ENCODE measurements at places on chromosomes 1 and 21. TPM values are rescaled to one million over a fixed set of nuclear protein-coding genes. Genes with fewer than 3 reads are reported as not detected.

ARHGAP30 gene
- 26.0 TPM for total RNA-seq

DYNLT5 gene
- 1.7 TPM for total RNA-seq

IFI44L gene
- 25.6 TPM for total RNA-seq

DNA sequence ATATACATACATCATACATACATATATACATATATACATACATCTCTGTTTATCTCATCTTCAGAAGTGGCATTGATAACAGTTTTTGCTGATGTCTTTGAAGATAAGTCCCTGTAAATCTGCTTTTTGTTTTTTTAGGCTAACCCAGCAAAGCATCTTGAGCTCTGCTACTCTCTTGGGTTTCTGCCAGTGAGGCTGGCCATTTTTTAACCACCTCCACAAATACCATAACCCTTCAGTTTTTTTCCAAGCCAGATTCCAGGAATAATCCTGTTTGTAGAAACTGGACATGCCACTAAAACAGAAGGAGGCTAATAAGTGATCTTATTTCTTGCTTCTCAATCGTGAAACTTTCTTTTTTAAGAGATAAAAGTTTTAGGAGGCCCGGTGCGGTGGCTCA is 21.6 kb downstream of the SDHC start:
- no peak for DNase-seq

GRCh38 chr1:53811414-53811851 is 26.7 kb downstream of the NDC1 start:
- DNase-seq, result no peak

DNA sequence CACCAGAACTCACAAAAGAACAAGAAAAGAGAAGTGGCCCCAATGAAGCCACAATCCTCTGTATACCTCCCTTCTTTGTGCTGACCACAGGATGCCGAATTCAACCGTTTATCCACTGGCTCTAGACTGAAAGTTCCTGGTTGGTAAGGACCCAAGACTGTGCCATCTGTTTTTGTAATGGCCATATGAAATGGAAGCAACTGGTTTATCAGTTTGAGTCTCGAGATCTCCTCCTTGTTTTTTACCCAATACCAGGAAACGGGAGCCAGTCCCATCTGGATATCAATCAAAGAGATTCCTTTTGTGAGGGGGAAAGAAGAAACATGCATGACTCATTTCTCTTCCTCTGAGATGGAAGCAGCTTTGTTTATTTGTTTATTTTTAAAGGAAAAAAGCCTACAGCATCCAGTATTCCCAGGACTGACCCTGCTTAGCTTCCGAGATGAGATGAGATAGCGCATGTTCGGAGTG is 32.4 kb upstream of the ZNF124 start:
- DNase-seq, result no peak

GRCh38 chr21:38965910-38966504 is 160.3 kb downstream of the ETS2 start:
- DNase-seq, result no peak

GRCh38 chr1:40665335-40666171 is at the start of gene RIMS3:
Gene RIMS3, minus strand, starts transcription at chr1:40665682. Its CDS starts 23,757 bp downstream, at chr1:40641925.
- DNase-seq, result peak; percentile 96

GRCh38 chr1:40802078-40802741 is 18.6 kb downstream of the KCNQ4 start:
- peak; percentile 94 for DNase-seq

- no peak for DNase-seq
These were observed 172.8 kb upstream of the CXADR start for GRCh38 chr21:17340081-17340480.

OR2M3 gene
- total RNA-seq, result not detected

GRCh38 chr1:78003070-78003746 is 1.5 kb upstream of the DNAJB4 start:
- DNase-seq, result no peak

DNA sequence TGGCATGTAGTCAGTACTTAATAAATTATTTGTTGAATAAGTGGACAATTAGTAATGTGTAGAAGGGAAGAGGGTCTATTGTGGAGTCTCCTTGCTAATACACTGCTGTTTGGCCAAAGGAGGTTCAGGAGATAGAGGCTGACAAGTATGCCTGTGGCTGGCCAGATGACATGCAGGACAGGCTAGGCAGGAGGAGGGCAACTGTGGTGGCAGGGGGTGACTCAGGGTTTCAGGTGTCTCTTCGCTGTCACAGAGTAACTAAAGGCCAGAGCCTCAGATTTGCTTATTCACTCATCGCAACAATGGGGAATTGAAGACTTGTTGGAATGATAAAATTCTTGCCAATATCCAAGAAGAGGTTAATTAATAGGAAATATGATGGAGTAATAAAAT is 33.1 kb downstream of the THRAP3 start:
- DNase-seq, result no peak

GRCh38 chr1:198970916-198971315 is 332.1 kb downstream of the PTPRC start:
- DNase-seq, result no peak

AMY1B gene
- not detected for total RNA-seq

- no peak for DNase-seq
These were observed 666.1 kb downstream of the SMYD3 start for GRCh38 chr1:245840971-245841370.

DNA sequence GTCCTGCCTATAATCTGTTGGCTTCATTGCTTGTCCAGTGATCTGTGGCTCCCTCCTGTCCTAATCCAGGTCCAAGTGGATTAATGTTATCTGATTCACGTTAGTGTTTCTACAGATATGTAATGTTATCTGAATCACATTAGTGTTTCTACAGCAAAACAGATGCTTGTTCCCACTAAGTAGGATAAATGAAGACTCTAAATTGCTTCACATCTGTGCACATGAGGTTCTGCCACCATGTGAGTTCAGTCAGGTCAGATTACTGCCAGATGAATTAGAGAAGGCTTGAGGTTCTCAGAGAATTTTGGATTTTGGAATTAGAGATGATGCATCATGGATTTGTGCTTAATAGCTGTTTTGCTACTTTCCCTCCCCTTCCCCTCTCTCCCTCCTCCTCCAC is 13.2 kb downstream of the DISC1 start:
- no peak for DNase-seq

GRCh38 chr1:81803431-81804110 is 2.8 kb downstream of the ADGRL2 start:
- DNase-seq, result no peak

Measured in mesenteric fat pad (tissue), 1 donor.